ENCODE measurements at places on chromosomes 7 and 10.
A peak's percentile ranks its signal among the peaks of the same experiment; 100 is the strongest.

DNA sequence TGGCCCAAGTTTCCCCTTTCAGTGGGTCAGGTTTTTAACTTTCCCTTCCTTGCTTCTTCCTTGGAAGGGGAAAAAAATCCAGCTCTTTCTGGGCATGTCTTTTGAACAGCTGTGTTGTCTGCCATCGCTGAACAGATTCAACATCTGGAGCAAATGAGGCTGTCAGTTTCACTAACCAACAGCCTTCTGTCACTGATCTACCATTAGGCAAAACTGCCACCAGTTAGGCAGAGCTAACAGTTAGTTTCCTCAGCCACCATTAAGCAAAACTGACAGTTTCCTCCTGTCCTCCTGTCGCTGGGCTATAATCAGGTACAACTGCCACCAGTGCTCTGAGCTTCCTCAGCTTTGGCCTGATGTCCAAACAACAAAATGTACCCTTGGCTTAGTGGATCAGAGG, 81.9 kb downstream of the NPTX2 start:
- no peak for DNase-seq

DNA sequence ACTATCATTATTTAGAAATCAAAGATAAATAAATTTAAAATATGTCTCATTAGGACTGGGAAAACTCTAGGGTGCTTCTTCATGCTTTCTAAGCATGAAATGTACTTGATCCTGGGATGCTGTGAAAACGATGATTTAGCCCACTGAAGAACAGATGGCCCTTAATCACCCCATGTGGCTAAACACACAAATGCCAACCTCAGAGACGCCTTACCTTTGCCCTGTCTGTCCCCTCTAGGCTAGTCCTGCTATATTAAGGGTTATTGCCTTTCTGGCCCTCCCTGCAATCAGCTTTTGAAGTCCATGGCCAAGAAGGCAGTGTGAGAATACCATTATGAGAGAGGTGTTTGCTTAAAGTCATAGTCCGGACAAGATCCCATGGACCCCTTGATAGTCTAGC, 217.2 kb downstream of the TWIST1 start:
- no peak for DNase-seq

GRCh38 chr7:44159824-44160630, 18.9 kb upstream of the MYL7 start:
- DNase-seq, result no peak

DNA sequence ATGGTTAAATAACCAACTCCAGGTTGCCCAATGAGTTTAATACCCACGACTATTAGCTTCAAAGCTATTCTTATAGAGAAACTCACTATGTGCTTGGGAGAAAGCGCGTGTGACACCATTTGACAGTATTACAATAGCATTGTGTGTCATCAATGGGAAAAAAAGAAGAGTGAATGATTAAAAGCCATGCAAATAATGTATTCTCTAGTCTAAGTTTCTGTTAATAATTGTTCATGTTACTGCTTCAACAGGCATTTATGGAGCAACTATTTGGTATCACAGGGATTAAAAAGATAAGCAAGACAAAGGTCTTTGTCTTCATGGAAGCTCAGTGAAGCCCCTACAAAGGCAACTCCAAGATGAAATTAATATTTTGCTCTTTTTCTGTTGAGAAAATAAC, 47.2 kb downstream of the CAV1 start:
- DNase-seq, result no peak

DNA sequence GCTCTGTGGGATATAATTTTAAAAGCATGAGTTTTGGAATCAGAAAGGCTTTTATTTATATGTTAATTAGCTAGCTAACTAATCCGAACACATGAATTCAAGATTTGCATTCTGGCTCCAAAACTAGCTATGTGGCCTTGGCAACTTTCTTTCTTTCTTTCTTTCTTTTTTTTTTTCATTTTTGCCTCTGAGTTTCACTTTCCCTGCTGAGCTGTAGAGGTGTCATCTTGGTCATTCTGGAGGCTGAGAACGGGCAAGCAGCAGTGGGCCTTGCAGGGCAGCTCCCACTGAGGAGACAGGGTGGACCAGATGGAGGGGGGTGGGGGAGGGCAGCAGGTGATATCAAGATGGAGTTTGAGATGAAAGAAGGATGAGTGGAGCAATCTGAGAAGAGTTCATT, 24.8 kb upstream of the SFMBT2 start:
- no peak for DNase-seq

- no peak for DNase-seq
Measured at GRCh38 chr7:5620459-5620881, 161.0 kb downstream of the RNF216 start.

DNA sequence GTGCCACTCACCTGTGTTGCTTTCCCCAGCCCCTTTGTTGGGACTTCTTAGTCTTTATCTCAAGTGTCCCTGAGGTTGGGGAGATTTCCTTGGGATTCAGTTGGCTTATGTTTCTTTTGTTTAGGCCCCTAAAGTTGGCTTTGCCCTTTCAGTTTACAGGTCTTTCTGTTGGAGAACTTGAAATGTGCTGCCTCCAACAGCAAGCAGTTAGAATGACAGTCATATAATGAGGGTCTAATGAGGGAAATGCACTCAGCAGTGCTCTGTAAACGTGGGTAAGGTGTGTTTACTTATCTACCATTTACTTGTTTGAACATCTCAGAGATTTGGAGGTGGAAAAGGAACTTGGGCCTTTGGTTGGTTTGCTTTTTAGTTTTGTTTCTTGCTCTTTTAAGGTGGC, 191.4 kb upstream of the STK17A start:
- no peak for DNase-seq

DNA sequence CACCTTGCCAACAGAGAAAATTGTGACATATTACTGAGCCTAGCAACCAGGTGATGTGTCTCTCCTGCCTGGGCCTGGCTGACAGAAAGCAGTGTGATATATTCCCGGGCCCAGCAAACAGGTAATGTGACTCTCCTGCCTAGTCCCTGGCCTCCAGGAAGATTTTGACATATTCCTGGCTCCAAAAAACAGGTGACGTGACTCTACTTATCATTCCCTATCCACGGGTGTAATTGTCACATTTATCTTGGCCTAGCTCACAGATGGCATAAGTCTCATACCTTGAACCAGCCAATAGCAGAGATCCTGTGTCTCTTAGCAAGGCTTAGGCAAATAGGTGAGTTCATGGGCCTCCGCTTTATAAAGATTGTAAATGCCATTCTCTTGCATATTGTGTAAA, 49.6 kb upstream of the ZNF680 start:
- no peak for DNase-seq

DNA sequence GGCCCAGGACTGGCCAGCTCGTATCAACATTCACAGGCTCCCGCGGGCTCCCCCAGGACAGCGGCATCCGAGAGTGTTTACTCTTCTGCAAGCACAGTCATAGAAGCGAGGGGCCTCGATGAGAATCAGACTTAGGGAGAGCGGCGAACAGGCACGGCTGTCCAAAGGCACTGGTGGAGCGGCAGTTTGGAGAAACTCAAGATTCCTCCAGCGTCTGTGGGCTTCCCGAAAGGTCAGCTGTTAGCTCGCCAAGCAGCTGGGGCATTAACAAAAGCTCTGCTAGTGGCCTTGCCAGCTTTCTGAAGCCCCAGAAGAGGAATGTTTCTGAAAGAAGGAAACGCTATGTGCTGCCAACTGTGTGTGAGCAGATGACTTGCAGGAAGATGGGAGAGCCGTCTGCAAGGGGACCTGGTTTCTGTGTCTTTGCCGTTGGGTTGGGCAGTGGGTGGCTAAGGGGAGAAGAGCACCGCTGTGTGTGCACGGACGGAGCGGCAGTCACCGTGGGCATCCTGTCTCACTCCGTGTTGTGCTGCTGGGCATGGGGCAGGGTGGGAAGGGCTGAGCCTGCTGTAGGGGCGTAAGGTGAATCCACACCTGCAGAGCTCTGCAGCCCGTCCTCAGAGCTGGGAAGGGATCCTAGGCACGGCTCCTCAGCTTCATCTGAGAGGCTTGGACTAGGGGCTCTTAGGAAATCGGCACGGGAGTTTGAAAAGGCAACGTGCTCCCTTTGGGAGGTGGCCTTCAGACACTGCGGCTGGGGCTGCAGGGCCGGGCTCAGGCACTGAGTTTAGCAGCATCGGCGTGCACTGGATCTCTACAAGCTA, 42.1 kb downstream of the AMZ1 start:
- DNase-seq, result peak; percentile 68

DNA sequence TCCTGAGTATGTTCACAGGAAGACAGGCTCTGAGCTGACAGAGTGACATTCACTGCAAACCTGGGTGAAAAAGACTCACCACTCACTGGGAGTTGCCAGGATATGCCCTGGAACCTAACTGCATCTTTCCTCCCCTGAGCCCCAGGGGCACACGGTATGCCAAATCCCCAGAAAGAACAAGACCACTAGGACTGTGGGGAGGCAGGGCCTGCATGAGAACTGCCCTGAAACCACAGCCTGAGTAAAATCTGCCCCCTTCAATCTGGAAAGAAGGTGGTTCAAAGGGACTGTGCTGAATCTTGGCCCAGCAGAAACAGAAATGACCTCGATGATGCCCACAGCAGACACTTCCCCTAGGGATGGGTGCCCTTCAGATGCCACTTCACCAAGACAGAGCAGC, 6.5 kb downstream of the FAM53B start:
- DNase-seq, result no peak

DNA sequence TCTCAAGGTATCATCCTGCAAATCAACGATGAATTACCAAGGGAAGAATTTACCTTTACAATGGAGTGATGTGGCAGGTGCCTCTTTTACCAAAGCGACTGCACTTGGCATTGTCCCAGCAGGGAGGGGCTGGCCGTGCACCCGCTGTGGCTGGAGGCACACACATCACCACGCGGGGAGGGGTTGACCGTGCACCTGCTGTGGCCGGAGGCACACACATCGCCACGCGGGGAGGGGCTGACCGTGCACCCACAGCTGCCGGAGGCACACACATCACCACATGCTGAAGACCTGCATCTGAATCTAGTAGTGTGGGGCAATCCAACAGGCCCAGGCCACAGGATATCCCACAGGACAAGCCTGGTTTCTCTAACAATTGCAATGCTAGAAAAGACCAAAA, 493.5 kb downstream of the DNAJB6 start:
- no peak for DNase-seq

- no peak for DNase-seq
Measured at GRCh38 chr7:55054758-55055157, 35.9 kb downstream of the EGFR start.

- no peak for DNase-seq
Measured at GRCh38 chr7:94250124-94250523, 144.6 kb upstream of the COL1A2 start.

DNA sequence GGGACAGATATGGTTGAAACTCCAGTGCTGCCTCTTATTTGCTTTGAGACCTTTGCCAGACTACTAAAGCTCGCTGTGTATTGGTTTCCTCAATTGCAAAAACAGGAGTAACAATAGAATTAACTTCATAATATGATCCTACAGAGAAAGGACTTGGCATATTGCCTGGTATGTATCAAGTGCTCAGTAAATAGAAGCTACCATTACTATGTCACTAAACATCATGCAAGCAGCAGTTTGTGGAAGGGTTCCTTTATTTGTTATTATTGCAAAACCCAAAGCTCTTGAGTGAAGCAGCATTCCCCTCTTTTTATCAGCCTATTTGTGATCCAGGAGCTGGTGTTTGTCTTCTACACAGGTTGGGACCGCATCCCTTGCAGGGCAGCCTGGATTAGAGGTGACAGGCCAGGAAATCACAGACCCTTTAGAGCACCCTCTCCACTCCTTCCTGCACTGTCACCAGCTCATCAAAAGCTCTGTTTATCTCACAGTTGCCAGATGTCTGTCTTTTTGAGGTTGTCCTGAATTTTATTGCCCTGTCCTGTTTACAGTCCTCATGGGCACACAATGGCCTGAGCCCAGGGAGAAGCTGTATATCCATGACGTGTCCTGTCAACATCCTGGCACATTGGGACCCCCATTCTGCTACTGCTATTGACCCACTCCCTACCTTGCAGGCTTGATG, 121.5 kb downstream of the SNX10 start:
- DNase-seq, result no peak

- no peak for DNase-seq
Measured at GRCh38 chr10:13072339-13072738, 27.6 kb upstream of the OPTN start.

DNA sequence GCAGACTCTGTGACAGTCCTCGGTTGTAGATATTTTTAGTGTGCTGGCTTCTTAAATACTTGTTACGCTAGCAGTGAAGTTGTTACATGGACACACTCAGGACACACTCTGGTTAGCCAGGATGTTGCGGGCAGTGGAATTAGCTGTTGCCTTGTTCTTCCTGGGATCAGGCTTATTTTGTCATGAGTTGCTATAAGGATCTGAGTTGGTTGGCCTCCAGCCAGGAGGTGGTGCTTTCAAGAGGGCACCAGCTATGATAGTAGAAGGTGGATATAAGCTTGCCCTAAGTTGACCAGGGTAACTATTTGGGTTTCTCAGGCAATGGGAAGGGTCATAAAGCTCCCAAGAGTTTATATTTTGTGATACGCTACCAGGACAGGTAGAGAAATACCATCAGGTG, 150.1 kb upstream of the C1GALT1 start:
- DNase-seq, result no peak

- no peak for DNase-seq
Measured at GRCh38 chr7:158077934-158078910, 509.4 kb downstream of the PTPRN2 start.

GRCh38 chr10:126177417-126178030, 210.8 kb downstream of the ADAM12 start:
- no peak for DNase-seq

- no peak for DNase-seq
Measured at GRCh38 chr10:121791761-121792160, 136.1 kb downstream of the ATE1 start.

- DNase-seq, result peak; percentile 65
Measured at GRCh38 chr7:75642810-75643486, 95.8 kb downstream of the HIP1 start.

DNA sequence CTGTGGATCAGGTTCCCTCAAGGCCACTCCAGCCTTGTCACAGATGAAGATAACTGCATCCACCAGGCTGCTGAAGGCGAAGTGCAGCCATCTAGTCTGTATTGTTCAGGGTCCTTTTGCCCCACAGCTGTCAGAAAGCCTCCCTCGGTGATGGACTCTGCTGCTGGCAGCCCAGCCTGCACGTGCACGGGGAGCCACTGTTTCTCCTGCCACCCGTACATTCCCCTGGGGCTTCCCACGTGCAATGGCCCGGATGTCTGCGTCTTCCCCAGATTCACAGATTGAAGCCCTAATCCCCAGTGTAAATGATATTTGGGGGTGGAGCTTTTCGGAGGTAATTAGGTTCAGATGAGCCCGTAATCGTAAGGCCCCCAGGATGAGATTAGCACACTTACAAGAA, 46.6 kb upstream of the VIPR2 start:
- no peak for DNase-seq

DNA sequence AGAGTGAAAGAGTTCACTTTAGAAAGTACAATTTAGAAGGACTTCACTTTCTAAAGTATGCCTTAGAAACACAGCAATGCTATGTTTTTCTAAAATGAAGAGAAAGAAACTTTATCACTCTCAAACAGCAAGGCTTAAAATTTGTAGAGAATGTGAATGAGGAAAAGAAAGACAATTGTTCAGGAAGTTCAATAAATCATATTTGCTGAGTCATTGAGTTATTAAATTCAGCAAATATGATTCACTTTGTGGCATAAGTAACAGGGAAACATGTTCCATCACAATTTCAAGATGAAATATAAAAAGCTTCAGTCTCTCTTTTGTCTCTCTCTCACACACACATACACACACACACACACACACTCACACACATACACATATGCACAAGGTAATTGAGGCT, 187.9 kb downstream of the PCDH15 start:
- no peak for DNase-seq
